Left ventricle myocardium inferior (tissue), 1 donor: ENCODE measurements at places on chromosomes 12 and 14. TPM values are rescaled to one million over a fixed set of nuclear protein-coding genes. Genes with fewer than 3 reads are reported as not detected.

GRCh38 chr14:92384461-92385133 lies 61.6 kb downstream of the SLC24A4 start:
- H3K27ac ChIP-seq = no peak overlapping the region
- H3K4me1 ChIP-seq = no peaks in the 10 kb centered on the region
- DNase-seq = no peak
- peaks cover 48% of the 10 kb centered on the region for H3K27me3 ChIP-seq

DNA sequence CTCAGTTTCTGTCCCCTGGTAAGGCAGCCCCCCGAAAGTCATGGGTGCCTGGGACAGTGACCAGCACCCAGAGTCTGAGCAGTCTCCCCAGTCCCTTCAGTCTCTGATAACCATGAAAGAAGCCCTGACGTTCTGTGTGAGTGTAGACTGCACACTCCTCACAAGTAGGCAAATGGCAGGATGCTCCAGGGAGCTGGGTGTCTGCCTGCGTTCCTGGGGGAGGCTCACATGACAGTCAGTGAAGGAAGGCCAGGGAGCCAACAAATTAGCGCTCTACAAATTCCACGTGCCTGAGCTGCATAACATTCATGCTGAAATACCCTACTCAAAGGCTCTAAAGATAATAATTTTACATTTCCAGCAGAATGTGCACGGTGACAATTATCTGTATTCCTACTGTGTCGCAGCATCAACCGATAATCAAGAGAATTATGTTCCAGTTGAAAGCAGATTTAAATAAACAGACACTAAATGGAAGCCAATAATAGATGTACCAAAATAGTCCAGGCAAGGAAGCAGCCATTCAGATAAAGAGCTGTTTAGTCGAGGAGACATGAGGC lies 56.3 kb downstream of the ASCL1 start:
- no peak overlapping the region for H3K4me3 ChIP-seq
- no peaks in the 10 kb centered on the region for H3K36me3 ChIP-seq
- H3K27me3 ChIP-seq = peaks cover 25% of the 10 kb centered on the region
- H3K4me1 ChIP-seq = no peaks in the 10 kb centered on the region
- H3K27ac ChIP-seq = no peak overlapping the region

AQP6 gene
- not detected for total RNA-seq

MMP14 gene
- total RNA-seq = 22.1 TPM

- H3K4me3 ChIP-seq = no peak overlapping the region
- H3K4me1 ChIP-seq = peaks cover 35% of the 10 kb centered on the region
- DNase-seq = no peak
- H3K27me3 ChIP-seq = no peaks in the 10 kb centered on the region
- H3K36me3 ChIP-seq = no peaks in the 10 kb centered on the region
Measured at GRCh38 chr12:63945777-63946176, 101.3 kb downstream of the SRGAP1 start.

DNA sequence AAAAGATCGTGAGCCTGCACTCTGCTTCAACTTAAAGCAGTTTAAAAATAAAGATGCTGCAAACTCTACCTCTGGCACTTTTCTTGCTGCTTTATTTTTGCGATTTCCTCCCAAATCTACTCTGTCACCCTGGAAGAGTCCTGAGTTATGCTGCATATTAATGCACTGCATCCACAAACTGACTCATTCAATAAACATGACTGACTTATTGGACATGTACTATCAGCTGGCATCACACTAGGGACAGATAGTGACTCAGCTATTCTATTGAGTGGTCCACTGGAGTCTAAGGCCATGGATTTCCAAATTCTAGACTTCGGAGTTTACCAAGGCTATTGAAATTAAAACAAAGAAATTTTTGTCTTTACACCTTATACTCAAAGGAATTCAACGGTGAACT lies 90.7 kb upstream of the PTPRR start:
- H3K4me1 ChIP-seq = no peaks in the 10 kb centered on the region
- no peaks in the 10 kb centered on the region for H3K27me3 ChIP-seq
- no peaks in the 10 kb centered on the region for H3K36me3 ChIP-seq

ZDHHC22 gene
- not detected for total RNA-seq

DNA sequence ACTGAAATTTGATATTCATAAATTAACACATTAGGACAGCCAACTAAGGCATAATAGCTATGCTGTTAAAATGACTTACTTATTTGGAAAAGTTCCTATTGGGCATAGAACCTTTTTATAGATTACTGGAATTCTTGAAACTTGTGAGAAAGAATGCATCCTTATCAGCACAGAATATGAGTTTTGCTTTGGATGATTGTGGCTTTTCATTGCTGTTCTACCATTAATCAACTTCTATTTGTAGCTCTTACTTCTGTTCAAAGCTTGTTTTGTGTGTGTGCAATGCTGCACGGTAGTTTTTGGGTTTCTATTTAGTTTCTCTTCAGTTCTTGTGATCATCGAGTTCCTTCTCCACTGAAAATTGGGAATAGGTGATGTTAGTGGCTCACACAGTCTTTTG lies 152.4 kb upstream of the PELI2 start:
- no peaks in the 10 kb centered on the region for H3K27me3 ChIP-seq
- H3K27ac ChIP-seq = no peak overlapping the region
- H3K4me1 ChIP-seq = no peaks in the 10 kb centered on the region
- no peak for DNase-seq
- H3K36me3 ChIP-seq = no peaks in the 10 kb centered on the region

DNA sequence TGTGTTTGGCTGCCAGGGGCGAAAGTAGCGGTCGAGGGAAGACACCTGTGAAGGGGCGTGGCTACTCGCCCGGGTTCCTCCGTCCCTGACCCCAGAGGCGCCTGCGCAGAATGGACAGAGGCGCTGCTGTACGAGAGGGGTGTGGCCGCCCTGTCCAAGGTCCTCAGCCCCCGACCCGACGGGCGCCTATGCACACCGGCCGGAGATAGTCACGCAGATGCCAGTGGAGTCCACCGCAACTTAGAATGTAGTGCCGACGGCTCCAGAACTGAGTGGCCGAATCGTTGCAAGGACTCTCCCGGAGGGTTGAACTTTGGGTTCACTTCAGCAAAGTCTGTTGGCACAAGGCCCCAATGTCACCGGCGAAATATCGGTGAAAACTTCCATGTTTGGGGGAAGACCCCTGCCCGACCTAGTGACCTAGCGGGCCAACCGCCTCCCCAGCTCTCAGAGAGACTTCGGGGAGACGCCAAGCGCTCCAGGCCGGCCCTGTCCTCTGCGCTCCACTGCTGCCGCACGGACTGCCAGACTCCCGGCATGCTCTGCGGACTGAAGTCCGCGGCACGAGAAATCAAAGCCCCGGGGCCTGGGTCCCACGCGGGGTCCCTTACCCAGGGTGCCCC lies 541 bp upstream of the RNU6-7 start:
- H3K27ac ChIP-seq = peak overlapping the region; percentile 90
- DNase-seq = peak; percentile 86
- no peaks in the 10 kb centered on the region for H3K36me3 ChIP-seq
- no peaks in the 10 kb centered on the region for H3K27me3 ChIP-seq

DNA sequence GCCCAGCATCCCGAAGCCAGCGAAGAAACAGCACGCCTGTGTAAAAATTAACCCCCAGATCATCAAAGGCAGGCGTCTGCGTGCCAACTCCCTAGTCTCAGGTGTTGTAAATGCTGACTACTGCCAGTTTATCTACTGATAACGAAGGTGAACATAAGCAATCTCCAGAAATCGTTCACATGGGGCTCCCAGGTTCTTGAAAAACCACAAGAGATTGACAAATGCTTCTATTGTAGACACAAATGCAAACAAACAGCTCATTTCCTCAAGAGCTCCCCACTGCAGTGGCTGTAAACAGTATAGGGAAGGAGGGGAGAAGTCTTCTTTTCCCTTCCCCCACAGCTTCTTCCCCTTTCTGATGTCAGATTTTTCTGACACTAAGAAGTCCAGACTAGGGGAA lies 5.3 kb upstream of the PLEKHG3 start:
- DNase-seq = no peak
- H3K27me3 ChIP-seq = peaks cover 12% of the 10 kb centered on the region
- no peaks in the 10 kb centered on the region for H3K36me3 ChIP-seq
- H3K4me3 ChIP-seq = no peak overlapping the region
- H3K4me1 ChIP-seq = peaks cover 42% of the 10 kb centered on the region

GRCh38 chr12:132606927-132607326 lies 3.5 kb downstream of the LRCOL1 start:
- H3K4me1 ChIP-seq = peaks cover 34% of the 10 kb centered on the region
- peaks cover 98% of the 10 kb centered on the region for H3K27me3 ChIP-seq
- no peak for DNase-seq
- no peaks in the 10 kb centered on the region for H3K36me3 ChIP-seq
- H3K4me3 ChIP-seq = no peak overlapping the region

- H3K27ac ChIP-seq = no peak overlapping the region
- no peaks in the 10 kb centered on the region for H3K4me1 ChIP-seq
- no peak overlapping the region for H3K4me3 ChIP-seq
Measured at GRCh38 chr12:12486661-12487240, 75.9 kb downstream of the DUSP16 start.

DNA sequence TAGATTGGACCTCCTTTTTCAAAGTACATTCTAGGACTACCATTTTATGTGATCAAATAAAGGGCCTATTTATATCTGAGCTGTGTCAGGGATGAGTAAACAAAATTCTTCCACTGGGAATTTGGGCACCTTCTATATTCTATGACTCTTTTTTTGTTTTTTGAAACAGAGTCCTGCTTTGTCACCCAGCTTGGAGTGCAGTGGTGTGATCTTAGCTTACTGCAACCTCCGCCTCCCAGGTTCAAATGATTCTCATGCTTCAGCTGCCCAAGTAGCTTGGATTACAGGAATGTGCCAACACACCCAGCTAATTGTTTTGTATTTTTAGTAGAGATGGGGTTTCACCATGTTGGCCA lies 64.8 kb downstream of the DRAM1 start:
- H3K4me3 ChIP-seq = no peak overlapping the region
- no peak overlapping the region for H3K27ac ChIP-seq
- H3K4me1 ChIP-seq = no peaks in the 10 kb centered on the region
- DNase-seq = no peak

AQP2 gene
- not detected for total RNA-seq

DNA sequence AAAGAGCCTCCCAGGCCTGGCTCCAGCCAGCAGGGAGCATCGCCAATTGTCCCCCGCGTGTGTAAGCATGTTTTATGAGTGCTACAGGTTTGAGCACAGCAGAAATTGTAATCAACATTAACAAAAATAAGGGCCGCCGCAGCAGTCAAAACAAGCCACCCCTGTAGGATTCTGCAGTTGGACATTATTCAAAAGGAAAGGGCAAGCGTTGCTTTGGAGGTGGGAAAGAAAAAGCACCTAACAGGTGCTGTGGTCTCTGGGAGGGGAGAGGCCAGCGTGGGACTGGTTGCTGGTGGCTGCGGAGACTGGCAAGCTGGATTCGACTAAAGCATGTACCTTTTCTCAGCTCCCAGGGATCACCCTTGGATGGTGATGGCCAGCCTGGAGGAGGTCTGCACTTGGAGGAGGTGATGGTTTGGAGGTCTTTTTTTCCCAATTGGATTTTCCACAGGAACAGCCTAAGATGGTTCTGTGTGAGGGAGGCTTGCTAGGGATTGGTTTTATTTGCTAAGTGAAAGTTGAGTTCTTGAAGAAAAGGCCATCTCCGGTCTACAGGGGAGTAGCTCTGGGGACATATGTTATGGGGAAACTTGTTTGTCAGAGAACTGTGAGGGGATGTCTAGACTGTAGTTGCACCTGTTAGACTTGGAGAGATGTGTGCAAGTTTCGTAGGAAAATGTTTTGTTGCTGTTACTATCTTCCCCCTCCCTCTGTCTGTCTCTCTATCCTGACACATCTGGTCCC lies 2.0 kb downstream of the DYRK2 start:
- no peaks in the 10 kb centered on the region for H3K27me3 ChIP-seq
- H3K4me3 ChIP-seq = peak overlapping the region; percentile 94
- H3K36me3 ChIP-seq = no peaks in the 10 kb centered on the region

CHST11 gene
- 6.0 TPM for total RNA-seq

- no peak overlapping the region for H3K4me3 ChIP-seq
- H3K27ac ChIP-seq = peak overlapping the region; percentile 15
- H3K36me3 ChIP-seq = peaks cover 10% of the 10 kb centered on the region
- peaks cover 32% of the 10 kb centered on the region for H3K27me3 ChIP-seq
- DNase-seq = no peak
Measured at GRCh38 chr14:91911474-91912032, 35.9 kb downstream of the FBLN5 start.

DNA sequence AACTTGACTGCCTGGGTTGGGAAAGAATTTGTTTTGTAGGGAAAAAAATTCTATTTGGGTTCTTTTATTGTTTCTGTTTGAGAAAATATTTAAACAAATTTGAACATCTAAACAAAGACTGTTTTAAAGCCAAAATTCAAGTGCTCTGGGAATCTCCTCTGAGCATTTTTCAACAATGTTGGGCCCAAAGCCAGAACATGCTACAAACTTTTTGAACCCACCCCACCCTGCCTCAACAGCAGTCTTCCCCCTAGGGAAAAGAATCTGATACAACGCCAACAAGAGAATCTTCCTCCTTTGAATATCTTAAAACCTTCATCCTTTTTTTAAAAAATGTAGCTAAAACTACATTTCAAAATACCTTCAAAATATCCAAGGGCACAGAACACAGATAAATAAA lies 20.4 kb upstream of the NID2 start:
- H3K27me3 ChIP-seq = no peaks in the 10 kb centered on the region
- H3K36me3 ChIP-seq = no peaks in the 10 kb centered on the region
- H3K4me3 ChIP-seq = no peak overlapping the region
- H3K27ac ChIP-seq = peak overlapping the region; percentile 15
- peaks cover 23% of the 10 kb centered on the region for H3K4me1 ChIP-seq

DNA sequence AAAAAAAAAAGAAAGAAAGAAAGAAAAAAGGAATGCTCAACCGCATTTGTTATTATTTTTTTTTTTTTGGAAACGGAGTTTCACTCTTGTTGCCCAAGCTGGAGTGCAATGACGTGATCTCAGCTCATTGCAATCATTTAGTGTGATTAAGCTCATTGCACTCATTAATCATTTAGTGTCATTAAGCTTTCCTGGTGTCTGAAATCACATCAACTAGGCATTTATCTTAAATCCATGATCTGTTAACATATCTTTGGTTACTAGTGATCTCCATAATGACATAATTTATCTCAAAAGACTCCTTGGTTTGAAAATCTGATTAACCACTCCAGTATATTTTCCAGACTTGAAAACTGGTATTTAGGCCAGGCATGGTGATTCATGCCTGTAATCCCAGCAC lies 26.3 kb downstream of the ETFBKMT start:
- no peaks in the 10 kb centered on the region for H3K27me3 ChIP-seq
- H3K4me3 ChIP-seq = no peak overlapping the region
- no peak overlapping the region for H3K27ac ChIP-seq

DNA sequence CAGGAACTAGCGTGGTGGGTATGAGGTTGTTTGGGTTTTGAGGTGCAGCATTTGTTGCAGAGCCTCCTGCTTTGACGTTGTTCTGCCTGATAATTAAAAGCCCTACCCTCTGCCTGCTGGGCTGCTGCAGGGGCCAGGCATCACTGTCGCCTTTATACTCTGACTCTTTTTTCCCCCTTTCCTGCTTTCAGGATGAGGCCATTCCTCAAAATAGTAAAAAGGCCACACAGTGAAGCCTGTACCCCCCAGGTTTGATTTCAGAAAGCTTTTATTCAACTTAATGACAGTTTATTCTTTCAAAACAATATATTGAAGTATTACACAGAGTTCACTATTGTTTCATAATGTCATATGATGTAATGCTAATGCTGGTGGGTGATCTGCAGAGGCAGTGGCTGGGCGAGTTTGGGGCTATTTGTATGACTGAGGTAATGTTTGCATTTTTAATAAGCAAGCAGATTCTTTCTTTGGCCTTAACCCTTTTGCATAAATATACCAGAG lies 9.1 kb downstream of the BORCS5 start:
- no peaks in the 10 kb centered on the region for H3K4me1 ChIP-seq
- peaks cover 35% of the 10 kb centered on the region for H3K36me3 ChIP-seq
- no peak overlapping the region for H3K4me3 ChIP-seq
- H3K27ac ChIP-seq = no peak overlapping the region
- H3K27me3 ChIP-seq = no peaks in the 10 kb centered on the region
- no peak for DNase-seq

DNAI7 gene
- 1.1 TPM for total RNA-seq
